ENCODE measurements at places on chromosomes 7 and 10.
A peak's percentile ranks its signal among the peaks of the same experiment; 100 is the strongest.

GRCh38 chr10:802506-802905 lies 113.0 kb upstream of the DIP2C start:
- no peak for DNase-seq

- DNase-seq, result no peak
These were observed 260.8 kb downstream of the SKAP2 start for GRCh38 chr7:26603631-26604030.

DNA sequence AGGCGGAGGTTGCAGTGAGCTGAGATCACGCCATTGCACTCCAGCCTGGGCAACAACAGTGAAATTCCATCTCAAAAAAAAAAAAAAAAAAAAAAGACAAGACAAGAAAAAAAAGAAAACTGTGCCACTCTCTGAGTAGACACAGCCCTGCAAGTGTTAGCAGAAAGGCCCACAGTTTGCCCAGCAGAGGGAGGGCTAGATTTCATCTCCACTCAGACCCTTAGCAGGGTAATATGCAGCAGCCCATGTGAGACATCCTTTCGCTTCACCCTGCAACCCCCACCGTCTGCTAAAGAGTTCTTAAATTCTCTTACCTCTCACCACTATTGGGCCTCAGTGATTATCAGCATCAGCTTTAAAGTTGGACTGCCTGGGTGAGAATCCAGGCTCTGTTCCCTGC lies 38.2 kb downstream of the CTNNA3 start:
- no peak for DNase-seq

GRCh38 chr7:30459591-30460245 lies 18.9 kb downstream of the NOD1 start:
- DNase-seq, result no peak

GRCh38 chr10:129971381-129972144 lies 7.5 kb upstream of the EBF3 start:
- DNase-seq, result no peak

- no peak for DNase-seq
These were observed 4.4 kb downstream of the CDK6 start for GRCh38 chr7:92831716-92832533.

DNA sequence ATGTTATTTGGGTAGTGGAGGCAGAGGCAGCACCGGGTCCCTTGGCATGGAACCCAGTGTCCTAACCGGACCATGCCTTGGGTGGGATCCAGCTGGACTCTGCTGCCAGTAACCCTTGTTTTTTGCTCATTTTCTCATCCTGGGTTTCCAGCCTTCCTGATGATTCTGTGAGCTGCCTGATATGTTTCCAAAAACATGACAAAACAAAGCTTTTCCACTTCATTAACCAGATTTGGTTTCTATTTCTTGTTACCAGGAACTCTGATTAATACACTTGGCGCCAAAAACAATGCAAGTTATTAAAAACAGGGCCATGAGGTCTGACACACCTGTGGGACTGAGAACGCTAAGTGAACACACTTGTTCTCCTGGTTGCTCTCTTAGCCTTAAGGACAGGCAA lies 32.8 kb upstream of the DLG5 start:
- no peak for DNase-seq

DNA sequence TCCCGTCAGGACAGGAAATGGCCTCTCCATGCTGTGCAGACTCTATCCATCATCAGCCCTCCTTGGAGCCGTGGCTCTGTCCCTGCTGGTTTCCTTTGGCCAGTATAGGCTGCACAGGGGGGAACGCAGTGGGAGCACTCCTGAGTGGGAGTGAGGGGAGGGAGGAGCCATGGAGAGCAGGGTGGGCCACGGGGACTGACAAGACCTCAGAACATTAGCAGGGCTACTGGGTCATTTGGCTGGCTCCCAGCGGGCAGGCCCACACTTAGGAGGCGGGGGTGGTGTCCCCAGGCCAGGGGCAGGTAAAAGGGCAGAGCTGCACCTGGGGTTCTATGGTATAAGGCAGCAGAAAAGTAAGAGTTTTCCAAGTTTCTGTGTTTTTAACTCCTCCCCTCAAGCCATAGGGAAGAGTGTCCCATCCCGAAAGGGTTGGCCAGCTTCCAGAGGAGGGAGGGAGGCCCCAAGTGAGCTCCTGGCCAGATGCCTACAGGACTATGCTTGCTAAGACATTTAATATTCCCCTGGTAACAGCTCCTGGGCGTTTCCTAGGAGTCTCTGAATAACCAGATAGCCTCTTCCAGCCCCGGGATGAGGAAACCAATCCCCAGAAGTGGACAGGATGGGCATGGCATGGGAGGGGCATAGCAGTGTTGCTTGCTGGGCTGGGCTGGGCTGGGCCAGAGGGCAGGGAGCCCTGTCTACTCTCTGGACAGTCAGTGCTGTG lies 5.5 kb upstream of the OPN4 start:
- no peak for DNase-seq

DNA sequence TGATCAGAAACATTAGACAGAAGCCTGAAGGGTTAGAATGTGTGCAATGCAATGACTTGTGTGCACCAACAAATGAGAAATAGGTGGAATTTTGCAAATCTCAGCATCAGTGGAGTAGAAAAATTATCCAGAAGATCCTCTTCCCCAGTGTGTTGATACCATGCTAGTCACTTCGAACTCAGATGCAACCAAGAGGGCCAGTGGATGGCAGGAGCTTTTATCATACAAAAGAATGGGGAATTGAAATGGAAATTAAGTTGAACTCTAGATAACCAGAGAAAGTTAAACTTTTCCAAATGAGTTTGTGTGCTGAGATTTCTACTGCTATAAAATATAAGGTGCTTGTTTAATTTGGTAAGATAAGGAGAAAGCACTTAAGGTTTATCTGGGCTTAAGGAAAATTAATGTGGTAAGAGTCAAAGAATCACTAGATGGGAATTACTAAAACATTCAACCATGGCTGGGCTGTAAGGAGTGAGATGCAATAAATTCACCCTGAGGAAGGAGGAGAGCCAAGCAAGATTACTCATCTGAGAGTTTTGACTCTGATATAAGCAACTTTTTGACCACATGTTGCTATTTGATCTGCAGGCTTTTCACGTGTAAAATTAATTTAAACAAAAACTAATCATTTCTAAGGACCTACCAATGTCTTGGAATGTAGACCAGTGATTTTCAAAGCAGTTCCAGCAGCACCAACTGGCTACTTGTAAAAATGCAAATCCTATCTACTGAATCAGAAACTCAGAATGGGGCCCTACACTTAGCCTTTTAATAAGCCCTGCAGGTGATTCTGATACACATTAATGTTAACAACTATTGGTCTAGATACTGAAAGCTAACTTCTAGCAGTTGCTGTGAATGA lies 113.2 kb downstream of the CDC14C start:
- no peak for DNase-seq

- DNase-seq, result no peak
These were observed 35.5 kb downstream of the GRIFIN start for GRCh38 chr7:2440608-2441245.

GRCh38 chr7:27929127-27929526 lies 189.2 kb downstream of the TAX1BP1 start:
- DNase-seq, result no peak

DNA sequence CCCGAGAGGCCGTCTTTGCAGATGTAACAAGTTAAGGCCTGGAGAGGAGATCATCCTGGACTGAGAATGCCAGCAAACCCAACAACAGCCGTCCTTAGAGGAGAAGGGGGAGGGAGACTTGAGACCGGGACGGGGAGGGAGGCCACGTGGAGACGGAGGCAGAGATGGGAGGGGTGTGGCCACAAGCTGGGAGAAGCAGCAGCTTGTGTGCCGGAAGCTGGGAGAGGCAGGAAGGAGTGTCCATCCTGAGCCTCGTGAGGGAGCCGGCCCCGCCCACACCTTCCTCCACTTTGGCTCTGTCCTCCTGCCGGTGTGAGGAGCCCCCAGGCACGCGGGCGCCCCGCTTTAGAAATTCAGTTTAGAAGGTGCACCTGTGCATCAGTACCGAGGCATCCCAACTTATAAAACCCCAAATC lies 95.7 kb downstream of the DNAJB6 start:
- peak; percentile 50 for DNase-seq

GRCh38 chr10:24533981-24534380 lies 189.7 kb downstream of the ARHGAP21 start:
- no peak for DNase-seq

- DNase-seq, result no peak
These were observed 93.3 kb downstream of the CHST15 start for GRCh38 chr10:123999956-124000615.

- DNase-seq, result no peak
These were observed 779 bp upstream of the ADCK2 start for GRCh38 chr7:140671966-140672365.

DNA sequence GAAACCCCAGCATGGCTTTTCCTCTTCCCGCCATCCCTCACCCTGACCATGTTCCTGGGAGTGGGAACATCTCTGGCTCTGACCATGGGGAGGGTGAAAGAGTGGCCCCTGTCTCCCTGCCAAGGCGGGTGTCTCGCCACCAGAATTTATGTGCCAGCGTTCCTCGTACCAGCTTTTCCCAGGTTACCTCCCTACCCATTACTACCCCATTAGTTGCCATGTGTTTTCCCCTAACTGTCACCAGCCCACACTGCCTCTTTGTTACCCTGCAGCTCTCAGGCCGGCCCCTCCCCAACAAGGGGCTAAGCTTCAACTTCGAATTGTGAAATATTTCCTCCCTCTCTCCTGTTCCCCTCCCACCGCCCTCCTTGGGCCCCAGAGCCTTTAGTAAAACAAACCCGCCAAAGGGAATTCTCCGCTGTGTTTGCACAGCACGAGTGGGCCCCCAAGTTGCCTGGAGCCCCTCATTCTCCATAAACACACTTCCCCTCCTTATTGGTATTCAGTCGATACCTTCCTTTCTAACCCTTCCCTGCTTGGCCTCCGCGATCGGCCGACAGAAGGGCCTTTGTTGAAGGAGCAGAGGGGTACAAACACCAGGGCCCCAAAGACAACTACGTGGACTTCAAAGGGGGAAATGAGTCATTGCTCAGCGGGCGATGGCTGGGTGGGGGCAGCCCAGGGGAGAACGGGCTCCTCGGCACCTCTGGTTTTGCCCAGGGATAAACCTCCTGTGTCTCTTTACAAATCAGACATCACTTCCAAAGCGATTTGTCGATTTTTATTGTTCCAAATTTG lies 45.5 kb downstream of the SLIT1 start:
- DNase-seq, result no peak

DNA sequence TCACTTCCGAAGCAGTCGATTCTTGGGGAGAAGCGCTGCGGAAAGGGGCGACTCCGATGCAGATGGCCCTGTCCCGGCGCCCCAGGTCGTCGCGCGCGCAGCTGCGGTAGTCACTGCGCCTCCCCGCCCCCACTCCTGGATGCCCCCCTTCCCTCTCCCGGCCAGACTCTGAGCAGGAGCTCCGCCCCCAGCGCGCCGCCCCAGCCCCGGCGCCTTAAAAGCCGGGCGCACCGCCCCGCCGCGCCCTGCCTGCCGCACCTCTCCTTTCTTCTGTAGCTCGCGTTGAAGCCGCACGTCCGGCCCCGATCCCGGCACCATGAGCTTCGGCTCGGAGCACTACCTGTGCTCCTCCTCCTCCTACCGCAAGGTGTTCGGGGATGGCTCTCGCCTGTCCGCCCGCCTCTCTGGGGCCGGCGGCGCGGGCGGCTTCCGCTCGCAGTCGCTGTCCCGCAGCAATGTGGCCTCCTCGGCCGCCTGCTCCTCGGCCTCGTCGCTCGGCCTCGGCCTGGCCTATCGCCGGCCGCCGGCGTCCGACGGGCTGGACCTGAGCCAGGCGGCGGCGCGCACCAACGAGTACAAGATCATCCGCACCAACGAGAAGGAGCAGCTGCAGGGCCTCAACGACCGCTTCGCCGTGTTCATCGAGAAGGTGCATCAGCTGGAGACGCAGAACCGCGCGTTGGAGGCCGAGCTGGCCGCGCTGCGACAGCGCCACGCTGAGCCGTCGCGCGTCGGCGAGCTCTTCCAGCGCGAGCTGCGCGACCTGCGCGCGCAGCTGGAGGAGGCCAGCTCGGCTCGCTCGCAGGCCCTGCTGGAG lies at the start of gene INA:
INA (plus strand) TSS at position 243 of the 817 bp plus-strand sequence; CDS start at position 317, 74 bp downstream.
- no peak for DNase-seq

GRCh38 chr7:1588978-1589377 lies 19.1 kb upstream of the PSMG3 start:
- DNase-seq, result no peak

DNA sequence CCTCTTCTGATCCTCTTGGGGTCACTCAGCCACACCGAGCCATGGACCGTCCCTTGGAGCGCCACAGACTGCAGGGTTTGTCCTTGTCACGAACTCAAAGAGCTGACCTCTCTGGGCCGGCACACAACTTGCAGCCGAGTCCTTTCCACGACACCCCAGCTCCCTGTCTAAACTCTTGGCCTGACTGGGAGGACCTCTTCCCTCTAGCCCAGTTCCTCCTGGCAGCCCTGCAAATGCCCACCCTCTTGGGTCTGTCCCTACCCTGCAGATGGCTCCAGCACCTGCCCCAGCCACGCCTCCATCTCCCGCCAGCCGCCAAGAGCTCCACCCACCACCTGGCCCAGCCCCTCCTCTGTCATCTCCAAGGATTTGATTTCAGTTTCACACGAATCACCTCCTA lies 339.2 kb downstream of the DNAJB6 start:
- DNase-seq, result no peak

DNA sequence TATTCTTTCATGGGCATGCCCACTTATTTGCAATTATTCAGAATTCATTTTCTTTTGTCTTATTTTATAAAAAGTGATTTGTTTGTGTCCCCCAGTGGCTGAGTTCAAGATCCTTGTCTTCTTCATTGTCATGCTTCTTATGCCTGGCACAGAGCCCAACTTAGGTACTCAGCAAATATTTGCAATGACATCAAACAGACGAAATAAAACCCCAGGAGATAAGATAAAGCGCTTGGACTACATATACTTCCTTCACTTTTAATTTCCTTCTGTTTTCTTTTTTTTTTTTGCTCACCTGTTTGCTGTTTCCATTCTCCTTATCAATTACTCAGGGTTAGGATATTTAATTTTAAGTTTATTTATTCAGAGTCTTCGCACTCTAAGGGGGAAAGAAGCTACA lies 225.0 kb downstream of the SDHAF3 start:
- no peak for DNase-seq

- no peak for DNase-seq
These were observed 29.6 kb upstream of the DPYSL4 start for GRCh38 chr10:132157101-132157500.

- DNase-seq, result no peak
These were observed 78.2 kb downstream of the MGMT start for GRCh38 chr10:129545261-129545660.

GRCh38 chr7:85471307-85471706 lies 284.5 kb upstream of the SEMA3D start:
- no peak for DNase-seq

DNA sequence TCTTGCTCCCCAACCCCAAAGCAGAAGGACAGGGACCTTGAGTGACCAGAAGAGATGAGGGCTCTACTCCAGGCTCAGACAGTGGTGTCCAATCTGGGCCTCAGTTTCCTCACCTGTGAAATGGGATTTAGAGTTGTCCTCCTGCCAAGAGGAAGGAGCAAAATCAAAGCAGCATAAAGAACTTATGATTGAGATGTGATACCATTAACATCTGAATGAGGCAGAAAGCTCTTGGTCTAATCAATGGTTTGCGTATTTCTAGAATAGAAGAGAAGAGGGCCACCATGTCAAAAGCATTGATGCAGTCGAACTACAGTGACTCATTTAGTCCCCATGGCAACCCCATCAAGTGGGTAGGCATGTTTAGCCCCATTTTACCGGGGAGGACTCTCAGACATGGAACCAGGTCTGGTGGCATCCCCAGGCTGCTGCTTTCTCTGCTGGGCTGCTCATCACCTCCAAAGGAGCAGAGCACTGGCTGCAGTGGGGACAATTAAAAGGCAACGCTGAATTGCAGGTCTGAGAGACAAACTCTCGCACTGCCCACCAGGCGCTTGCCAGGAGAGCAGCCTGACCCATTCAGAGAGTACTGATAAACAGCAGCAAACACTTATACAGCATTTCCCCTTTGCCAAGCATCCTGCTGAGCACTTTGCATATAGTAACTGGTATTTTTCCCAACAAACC lies 175.9 kb downstream of the NEURL1 start:
- DNase-seq, result no peak

- DNase-seq, result no peak
These were observed 9.1 kb upstream of the JAKMIP3 start for GRCh38 chr10:132056663-132057062.

Measured in hematopoietic multipotent progenitor cell treated with erythropoietin and hydrocortisone succinate and interleukin-3 and kit ligand, for 17 days (in vitro differentiated cells).